ENCODE measurements at places on chromosomes 2 and 18.

GRCh38 chr2:88067598-88067997, at the start of gene SMYD1:
Gene SMYD1 (plus strand): TSS chr2:88067825. CDS start chr2:88067865, 40 bp downstream.
- no peak for DNase-seq

GRCh38 chr2:146271131-146271831, 1573.5 kb upstream of the ACVR2A start:
- no peak for DNase-seq

GRCh38 chr2:220241423-220241822, 614.0 kb downstream of the SLC4A3 start:
- no peak for DNase-seq

GRCh38 chr2:84971510-84972206, 697 bp downstream of the KCMF1 start:
- peak; percentile 43 for DNase-seq

DNA sequence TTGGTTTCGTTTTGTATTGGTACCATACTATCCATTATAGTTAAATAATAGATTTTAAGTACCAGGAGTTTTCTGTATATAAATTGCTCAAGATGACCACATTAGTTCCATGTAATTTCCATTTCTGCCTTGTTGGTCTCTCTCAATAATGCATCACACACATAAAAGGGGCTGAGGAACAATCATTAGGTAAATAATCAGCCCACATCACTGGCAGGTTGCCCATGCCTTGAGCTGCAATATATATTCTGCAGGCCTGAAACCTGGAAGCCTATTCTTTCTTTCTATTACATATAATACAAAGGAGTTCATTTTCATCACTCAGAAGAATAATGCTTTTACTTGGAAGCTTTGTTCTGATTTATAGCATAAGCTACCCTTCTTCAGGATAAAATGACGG, 616.1 kb upstream of the PKDCC start:
- no peak for DNase-seq

DNA sequence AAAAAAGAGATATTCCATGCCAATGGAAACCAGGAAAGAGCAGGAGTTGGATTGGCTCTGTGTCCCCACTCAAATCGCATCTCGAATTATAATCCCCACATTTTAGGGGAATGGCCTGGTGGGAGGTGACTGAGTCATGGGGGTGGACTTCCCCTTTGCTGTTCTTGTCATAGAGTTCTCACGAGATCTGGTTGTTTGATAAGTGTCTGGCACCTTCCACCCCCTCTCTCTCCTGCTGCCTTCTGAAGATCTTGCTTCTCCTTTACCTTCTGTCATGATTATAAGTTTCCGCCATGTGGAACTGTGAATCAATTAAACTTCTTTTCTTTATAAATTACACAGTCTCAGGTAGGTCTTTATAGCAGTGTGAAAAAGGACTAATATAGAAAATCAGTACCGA, 355.6 kb downstream of the NBAS start:
- no peak for DNase-seq

- no peak for DNase-seq
These were observed 7.4 kb downstream of the ARHGEF4 start for GRCh38 chr2:130844161-130844560.

- no peak for DNase-seq
These were observed 1550.8 kb upstream of the PIK3C3 start for GRCh38 chr18:40404284-40404683.

- DNase-seq = peak; percentile 5
These were observed 78.4 kb downstream of the SETBP1 start for GRCh38 chr18:44758861-44759631.

DNA sequence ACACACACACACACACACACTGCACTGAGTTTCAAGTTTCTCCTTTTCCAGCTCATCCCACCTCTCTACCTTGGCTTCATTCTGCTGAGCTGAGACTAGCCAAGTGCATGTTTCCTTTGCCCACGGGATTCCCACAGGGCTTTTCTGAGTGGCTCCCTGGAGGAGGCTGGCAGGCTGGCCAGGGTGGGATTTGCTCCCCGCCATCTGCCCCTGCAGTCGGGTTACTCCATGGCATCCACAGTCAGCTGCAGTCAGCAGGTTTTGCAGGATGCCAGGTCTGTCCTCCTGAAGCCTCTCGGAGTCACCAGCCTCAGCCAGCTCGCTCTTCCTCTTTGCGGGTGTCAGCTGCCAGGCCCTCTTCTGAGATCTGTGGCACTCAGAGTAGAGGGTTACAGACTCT, 783.7 kb upstream of the SOX11 start:
- no peak for DNase-seq

DNA sequence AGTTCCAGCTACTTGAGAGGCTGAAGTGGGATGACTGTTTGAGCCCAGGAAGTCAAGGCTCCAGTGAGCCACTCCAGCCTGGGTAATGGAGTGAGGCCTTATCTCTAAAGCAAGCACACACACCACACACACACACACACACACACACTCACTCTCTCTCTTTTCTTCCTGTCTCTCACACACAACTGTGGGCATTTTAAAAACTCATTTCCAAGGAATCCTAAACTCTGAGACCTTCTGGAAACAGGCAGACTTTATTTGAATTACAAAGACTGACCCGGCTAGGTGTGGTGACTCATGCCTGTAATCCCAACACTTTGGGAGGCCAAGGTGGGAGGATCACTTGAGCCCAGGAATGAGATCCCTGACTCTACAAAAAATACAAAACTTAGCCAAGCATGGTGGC, 21.3 kb downstream of the WDSUB1 start:
- no peak for DNase-seq

DNA sequence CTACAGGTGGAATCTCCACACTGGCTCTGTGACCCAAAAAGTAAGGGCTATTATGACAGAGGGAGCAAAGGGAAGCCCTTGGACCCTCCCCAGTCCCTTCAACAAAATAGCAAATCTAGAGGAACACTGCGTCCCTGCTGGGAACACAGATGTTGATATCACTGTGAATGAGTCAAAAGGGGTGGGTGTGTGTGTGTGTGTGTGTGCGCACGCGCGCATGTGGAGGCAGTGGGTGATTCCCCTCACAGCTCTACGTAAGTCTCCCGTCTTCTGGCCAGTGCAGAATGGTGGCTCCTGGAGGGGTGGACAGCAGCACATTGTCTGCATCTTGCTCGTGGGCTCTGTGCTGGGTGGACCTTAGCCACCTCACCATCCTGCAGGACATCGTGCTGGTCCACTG, 7.8 kb upstream of the C2orf72 start:
- no peak for DNase-seq

DNA sequence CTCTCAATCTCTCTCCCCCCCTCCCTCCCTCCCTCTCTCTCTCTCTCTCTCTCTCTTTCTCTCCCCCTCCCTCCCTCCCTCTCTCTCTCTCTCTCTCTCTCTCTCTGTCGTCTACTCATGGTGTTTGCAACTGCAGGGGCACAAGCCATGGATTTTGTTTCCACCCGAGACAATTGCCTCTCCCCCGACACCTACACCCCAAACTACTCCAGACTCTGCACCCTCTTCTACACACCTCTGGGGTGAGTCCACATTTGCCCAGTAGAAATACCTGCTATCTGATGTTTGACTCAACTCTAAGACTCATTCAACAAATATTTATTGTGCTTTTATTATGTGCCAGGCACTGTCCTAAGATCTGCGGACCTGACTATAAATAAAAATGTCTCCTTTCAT, 93.7 kb downstream of the TMEM17 start:
- DNase-seq = no peak

- DNase-seq = no peak
These were observed 286.8 kb downstream of the MYCN start for GRCh38 chr2:16226943-16227664.

GRCh38 chr2:232444409-232445148, 11.4 kb upstream of the ALPI start:
- peak; percentile 49 for DNase-seq

- DNase-seq = no peak
These were observed 18.0 kb upstream of the DNAH6 start for GRCh38 chr2:84498150-84498799.

GRCh38 chr2:33785201-33786106, 186.4 kb upstream of the FAM98A start:
- no peak for DNase-seq

Measured in activated CD8-positive, alpha-beta memory T cell treated with anti-CD3 and anti-CD28 coated beads for 48 hours (primary cell).